ENCODE measurements at places on chromosomes 13 and 19.

GRCh38 chr13:113446488-113446854 is 6.8 kb downstream of the ADPRHL1 start:
- DNase-seq, result no peak

GRCh38 chr19:21422244-21422643 is 25.3 kb downstream of the ZNF493 start:
- DNase-seq, result no peak

DNA sequence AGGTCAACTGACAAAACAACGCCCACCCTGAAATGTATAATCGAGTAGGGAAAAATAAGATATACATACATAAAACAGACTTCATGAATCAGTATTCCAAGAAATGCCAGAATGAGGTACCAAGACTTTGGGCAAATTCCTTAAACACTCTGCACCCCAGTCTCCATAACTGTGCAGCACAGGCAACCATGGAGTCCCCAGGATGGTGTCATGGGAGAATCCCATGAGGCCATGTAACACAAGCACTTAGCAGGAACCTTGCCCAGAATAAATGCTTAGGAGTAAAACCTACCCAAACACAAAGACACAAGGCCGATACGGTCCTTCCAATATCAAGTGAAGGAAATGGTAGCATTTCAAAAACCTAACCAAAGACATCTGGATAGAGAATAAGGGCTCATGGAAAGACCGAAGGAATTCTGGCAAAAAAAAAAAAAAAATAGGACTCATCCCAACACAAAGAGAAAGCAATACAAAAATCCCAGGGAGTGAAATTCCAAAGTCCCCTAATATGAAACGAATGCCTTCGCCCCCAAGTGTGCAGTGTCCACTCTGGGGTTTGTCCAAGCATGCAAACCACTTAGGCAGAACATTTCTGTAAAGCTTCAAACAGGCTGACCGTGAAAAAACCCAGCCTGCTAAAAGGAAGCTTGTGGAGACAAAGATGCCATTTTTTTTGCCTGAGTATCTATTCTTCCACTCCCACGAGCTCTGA is 11.1 kb downstream of the ZC3H4 start:
- DNase-seq, result no peak

- DNase-seq, result peak; percentile 73
Observed at GRCh38 chr13:34156841-34157365, 339.0 kb downstream of the RFC3 start.

GRCh38 chr19:2113439-2114211 is 16.9 kb downstream of the IZUMO4 start:
- DNase-seq, result no peak

- no peak for DNase-seq
Observed at GRCh38 chr19:31105761-31106160, 243.5 kb downstream of the TSHZ3 start.

- no peak for DNase-seq
Observed at GRCh38 chr19:5349041-5349440, 8.4 kb upstream of the PTPRS start.

- no peak for DNase-seq
Observed at GRCh38 chr13:85140192-85140591, 659.0 kb downstream of the SLITRK6 start.
